Stimulated activated CD8-positive, alpha-beta memory T cell treated with anti-CD3 and anti-CD28 coated beads, Interleukin-2, amount 100 ng/mL, for 48 hours (primary cell): ENCODE measurements at places on chromosomes 4 and X.

DNA sequence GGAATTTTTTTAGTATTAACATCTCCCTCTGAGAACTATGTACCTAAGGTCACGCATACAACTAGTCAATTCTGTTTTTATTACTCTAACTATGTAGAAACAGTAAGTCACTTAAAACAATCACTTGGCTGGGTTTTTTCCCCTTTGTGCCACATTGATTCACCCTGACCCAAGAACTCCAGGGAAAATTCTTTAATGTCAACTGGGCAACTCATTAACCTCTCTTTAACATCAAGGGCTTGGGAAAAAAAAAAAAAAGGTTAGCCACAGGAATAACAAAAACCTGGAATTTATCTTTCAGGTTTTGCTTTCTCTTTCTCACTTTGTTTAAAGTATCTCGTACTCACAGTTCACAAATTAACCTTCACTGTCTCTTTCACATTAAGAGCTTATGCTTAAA, 8.1 kb downstream of the RPL9 start:
- no peak for DNase-seq

DNA sequence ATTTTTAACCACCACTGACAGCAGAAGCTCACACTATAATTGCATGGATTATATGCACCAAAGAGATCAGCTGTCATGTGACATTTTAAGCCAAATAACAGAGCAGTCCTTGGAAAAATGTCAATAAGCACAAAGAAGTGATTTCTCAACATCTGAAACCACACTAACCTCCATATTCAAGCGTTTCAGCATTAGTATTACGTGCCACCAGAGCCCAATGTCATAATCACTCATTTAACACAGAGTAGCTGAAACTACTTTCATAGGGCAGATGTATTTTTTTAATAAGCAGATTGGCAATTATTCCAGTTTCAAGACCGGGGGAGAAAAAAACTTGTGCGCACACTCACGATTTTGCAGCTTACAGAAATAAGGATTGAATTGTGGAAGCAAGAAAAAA, 76.6 kb downstream of the SH3KBP1 start:
- no peak for DNase-seq

- DNase-seq = no peak
Measured at GRCh38 chr4:174340714-174341113, 57.0 kb downstream of the CEP44 start.

- DNase-seq = no peak
Measured at GRCh38 chr4:103307453-103308247, 109.5 kb upstream of the CENPE start.

DNA sequence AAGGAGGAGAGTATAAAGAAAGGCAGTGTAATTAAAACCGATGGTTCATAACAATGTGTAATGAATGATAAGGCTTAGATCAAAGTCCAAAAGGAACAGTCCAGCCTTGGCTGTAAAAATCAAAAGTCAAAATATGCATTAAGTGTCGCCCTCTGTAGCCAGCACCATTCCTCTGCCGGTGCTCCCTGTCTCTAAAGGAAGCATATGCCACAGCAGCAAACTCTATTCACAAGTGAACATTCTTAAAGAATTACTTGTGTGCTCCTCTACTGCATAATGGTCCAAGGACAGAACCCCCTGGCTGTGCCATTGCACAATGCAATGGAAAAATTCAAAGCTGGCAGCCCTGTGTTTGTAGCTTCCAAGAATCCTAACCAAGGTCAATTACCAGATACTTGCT, 16.3 kb upstream of the MBNL3 start:
- DNase-seq = no peak

DNA sequence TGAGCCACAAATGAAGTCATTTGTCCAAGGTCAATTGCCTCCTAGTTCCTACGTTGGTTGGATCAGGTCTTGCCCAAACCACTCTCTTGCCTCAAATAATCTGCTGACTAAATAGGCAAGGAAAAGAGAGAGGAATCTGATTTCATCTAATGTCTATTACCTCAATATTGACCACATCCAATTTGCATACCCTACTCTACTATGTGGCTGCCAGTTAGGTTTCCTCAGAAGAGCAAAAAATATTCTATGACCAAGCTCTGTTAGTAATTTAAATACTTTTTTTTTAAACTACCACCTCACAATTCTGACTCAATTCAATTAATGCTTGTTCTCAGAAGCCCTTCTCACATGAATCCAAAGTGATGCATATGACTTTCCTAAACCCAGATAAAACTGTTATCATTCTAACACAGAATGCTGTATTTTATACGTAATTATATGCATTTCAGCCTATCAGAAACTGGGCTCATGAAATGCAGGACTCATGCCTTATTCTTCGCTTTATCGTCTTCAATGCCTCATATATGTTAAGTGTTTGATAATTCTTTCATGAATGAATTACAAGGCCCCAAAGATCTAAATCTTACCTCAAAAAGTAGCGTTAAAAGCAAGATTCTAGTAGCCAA, 98.6 kb downstream of the HUWE1 start:
- no peak for DNase-seq

- no peak for DNase-seq
Measured at GRCh38 chrX:140297273-140297672, 207.6 kb downstream of the SOX3 start.

DNA sequence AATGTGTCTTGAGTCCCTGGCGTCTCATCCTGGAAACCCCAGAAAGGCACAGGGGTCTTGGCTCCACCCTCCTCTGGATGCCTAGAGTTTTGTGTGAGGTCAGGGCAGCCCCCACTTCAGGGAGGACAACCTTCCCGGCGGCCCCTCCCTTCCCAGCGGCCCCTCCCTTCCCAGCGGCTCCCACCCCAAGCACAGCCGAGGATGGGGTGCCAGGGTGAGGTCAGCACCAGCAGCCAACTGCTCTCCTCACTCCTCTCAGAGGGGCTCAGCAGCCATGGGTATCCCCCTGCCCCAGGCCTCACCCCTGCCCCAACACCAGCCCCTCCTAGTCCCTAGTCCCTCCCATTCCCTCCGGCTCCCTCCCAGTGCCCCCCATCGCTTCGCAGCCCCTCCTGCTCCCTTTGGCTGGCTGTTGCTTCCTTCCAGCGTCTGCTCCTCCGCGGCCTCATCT, 17.4 kb downstream of the DGKQ start:
- no peak for DNase-seq
